GM04503 (cell line): ENCODE measurements at places on chromosomes 12 and 14.

DNA sequence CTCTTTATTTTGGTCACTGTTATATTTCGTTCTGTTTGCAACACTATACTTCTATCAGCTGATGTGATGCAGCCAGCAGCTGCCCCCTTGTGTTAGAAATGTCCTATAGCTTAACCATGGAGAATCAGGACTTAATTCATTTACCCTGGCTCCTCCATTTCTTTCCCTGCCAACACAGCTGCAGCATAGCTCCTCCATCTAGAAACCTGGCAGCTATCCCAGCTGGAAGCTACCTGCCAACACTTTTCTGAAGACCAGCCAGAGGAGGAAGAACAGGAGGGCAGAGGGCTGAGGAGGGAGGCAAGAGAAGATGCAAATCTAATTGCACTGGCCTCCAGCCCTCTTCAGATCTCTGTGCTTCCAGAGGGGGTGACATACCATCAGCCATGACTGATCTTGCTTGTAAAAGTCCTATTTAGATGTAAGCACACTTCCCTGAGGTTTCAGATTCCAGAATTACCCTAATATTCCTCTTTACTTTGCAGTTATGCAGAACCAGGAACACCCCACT lies 156.8 kb upstream of the TMEM260 start:
- DNase-seq, result peak; percentile 27

DNA sequence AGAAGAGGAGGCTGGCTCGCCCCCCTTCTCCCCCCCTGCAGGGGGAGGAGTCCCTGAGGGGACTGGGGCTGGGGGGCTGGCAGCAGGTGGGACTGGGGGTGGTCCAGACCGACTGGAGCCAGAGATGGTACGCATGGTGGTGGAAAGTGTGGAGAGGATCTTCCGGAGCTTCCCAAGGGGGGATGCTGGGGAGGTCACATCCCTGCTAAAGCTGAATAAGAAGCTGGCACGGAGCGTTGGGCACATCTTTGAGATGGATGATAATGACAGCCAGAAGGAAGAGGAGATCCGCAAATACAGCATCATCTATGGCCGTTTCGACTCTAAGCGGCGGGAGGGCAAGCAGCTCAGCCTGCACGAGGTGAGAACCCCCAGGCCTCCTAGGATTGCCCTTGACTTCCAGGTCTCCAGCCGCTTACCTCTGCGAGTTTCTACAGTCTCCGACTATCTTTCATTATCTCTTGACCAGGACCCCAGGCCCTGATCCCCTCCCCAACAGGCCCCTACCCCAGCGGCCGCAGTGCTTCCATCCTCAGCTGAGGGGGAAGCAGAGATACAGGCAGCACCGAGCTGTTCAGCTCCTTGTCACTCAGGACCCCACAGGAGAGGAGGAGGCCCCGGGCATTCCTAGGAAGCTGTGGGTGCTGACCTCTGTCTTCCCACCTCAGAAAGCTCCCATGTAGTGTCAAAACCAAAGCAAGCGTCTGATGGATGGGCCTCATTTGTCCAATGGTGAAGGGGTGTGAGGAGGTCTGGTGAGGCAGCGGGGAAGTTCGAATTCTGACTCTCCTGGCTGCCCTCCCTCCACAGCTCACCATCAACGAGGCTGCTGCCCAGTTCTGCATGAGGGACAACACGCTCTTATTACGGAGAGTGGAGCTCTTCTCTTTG lies 3.0 kb downstream of the NAB2 start:
- no peak for DNase-seq

DNA sequence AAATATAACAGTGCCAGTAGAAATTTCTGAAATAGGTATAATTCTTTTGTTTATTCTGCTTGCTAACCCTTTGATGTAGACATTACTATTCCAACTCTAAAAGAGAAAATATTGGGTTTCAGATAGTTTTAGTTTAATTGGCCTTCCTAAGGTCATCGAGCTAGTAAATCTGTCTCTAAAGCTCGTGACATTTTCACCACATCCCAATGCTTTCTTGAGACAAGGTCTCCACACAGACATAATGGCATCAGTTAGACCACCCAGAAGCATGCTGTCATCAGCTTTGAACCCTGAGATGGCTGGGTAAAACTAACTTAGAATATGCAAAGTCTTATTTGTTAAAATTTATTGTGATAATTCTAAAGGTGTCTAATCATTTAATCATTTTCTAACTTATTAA lies 52.0 kb downstream of the PIK3C2G start:
- no peak for DNase-seq

- no peak for DNase-seq
Measured at GRCh38 chr14:70741482-70741881, 67.8 kb downstream of the MAP3K9 start.

- DNase-seq, result no peak
Measured at GRCh38 chr14:59376686-59377085, 88.5 kb downstream of the GPR135 start.
